MCF 10A (cell line): ENCODE measurements at places on chromosomes 13 and 19.
A peak's percentile ranks its signal among the peaks of the same experiment; 100 is the strongest.

- peak; percentile 77 for DNase-seq
Measured at GRCh38 chr19:12611361-12611699, 610 bp downstream of the ZNF791 start.

DNA sequence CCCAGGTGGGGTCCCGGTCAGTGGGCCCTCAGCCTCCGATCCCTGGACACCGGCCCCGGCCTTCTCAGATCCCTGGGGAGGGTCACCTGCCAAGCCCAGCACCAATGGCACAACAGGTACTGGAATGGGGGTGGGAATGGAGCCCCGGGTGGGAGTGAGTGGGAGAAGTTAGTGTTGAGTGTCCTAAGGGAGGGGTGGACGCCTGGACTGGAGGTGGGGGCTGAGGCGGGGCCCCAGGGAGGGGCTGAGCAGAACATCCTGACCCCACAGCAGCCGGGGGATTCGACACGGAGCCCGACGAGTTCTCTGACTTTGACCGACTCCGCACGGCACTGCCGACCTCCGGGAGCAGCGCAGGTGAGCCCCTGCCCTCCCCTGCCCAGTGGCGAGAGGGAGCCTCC is 17.7 kb downstream of the EPN1 start:
- no peak for DNase-seq

DNA sequence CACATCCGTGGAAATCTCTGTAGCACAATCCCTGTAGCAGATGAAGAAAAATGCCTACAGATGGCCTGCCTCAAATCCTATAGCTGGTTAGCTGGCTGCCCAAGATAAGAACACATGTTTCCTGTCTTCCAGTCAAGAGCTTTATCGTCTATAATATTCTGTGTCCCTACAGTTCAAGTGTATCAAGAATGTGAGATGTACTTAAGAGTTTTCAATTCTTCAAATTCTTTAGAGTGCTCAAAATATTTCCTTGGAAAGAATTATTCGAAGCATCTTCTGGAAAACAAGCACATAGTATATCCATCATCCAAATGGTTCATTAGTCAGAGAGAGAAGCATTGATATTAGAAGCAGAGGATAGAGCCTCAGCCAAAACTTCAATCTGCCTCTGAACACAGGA is 239.8 kb downstream of the COG6 start:
- no peak for DNase-seq

DNA sequence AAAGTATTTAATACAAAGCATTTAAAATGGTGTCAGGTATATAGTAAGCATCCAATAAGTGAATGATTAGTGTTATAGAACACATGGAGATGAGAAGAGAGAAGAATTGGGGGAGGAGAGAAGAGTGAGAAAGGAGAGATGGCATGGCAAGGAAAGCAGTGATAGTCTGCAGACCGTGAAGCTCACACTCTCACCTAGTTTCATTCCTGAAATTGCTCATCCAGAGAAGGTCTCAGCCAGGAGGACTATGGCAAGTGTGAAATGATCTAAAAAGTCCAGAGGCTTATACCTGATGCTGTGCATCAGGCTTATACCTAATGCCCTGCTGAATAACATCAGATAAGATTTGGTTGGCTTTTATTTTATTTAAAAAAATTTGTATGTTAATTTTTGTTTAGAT is 351.6 kb upstream of the KLF12 start:
- DNase-seq, result no peak

DNA sequence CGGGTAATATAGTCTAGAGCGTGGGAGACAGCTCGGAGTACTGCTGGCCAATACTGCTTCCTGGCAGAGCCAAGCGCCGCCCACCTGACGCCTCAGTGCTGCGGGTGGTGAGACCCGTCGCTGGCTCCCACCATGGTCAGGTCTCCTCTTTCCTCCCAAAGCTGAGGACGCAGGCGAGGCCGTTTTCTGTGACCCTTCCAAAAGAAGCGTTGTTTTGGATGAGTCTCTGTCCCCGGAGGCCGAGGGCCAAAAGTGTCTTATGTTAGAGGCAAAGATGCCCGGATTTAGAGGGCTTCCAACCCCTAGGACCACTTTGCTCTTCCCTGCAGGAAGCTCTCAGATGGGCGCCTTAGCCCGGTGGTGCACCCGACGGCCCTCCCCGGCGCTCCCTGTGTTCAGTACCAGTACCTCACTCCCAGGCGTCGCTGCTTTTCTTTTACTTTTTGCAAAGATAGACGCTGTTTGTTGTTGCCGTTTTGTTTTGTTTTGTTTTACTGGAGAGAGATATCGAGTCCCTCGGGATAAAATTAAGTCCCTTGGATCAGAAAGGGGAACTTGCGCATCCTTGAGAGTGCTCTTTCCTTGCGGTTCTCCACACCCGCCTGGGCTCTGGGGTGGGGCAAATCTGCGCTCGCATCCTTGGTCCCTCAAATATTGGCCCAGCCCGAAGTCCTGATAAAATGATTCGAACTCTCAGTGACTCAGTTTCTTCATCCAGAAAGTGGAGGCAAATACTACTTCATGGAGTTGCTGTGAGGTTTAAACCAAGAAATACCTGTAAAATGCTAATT is 7.0 kb downstream of the PDX1 start:
- DNase-seq, result no peak

DNA sequence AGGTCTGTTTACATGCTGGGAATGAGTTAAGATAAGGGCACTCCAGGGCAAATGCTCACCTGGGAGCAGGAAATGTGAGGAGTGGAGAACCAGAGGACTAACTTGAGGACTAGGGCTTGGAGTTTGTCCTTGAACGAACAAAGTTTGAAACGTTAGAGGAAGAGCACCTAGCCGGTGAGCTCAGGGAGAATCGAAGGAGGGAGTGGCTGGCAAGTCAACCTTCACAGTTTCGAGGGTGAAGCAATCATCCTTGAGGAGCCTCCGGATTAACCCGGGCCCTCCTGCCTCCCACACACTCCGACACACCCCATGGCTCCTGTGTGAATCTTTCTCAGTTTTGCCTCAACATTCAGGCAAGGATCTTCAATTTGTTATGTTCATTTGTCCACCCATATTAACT is 58.6 kb downstream of the LMO7 start:
- DNase-seq, result peak; percentile 82

DNA sequence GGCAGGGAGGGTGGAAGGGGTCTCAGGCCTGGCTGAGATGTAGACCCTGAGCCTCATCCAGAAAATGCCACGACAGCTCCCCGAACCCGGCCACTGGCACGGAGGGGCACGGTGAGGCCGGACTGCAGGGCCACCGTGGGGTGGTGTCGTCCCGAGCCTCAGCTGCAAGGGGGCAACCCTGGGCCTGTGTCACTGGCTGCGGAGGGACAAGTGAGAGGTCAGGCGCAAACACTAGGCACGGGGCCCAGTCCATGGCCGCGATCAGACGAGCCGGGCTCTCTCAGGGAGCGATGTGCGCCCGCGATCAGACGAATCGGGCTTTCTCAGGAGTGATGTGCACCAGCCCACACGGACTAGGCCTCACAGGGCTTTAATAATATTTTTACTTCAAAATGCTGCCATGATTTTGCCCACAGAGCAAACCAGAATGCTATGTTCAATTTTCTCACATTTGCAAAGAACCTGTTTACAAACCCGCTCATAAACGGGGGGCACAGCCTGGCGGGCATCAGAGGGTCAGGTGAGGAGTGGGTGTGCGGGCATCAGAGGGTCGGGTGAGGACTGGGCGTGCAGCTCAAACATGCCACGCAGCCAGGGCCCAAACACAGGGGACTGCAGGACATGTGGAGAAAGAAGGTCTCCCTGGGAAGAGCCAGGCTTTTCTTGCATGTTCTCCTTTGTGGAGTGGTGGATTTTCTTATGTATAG is 42.6 kb upstream of the C13orf46 start:
- no peak for DNase-seq

GRCh38 chr19:35248310-35249145 is at the start of gene LSR:
TSS of gene LSR (plus strand) at chr19:35249002. CDS start at chr19:35249023, 21 bp downstream.
- peak; percentile 92 for DNase-seq

DNA sequence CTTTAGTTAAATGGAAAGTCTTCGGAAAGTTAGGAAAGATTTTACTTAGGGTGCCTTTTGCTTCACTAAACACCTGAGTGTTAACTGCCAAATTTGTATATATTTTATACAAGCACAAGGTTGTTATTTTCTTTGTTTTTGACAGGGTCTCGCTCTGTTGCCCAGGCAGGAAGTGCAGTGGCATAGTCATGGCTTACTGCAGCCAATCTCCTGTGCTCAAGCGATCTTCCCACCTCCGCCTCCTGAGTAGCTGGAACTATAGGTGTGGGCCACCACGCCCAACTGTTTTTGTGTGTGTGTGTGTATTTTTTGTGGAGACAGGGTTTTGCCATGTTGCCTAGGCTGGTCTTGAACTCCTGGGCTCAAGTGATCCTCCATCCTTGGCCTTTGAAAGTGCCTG is 16.2 kb downstream of the KCTD4 start:
- DNase-seq, result no peak

DNA sequence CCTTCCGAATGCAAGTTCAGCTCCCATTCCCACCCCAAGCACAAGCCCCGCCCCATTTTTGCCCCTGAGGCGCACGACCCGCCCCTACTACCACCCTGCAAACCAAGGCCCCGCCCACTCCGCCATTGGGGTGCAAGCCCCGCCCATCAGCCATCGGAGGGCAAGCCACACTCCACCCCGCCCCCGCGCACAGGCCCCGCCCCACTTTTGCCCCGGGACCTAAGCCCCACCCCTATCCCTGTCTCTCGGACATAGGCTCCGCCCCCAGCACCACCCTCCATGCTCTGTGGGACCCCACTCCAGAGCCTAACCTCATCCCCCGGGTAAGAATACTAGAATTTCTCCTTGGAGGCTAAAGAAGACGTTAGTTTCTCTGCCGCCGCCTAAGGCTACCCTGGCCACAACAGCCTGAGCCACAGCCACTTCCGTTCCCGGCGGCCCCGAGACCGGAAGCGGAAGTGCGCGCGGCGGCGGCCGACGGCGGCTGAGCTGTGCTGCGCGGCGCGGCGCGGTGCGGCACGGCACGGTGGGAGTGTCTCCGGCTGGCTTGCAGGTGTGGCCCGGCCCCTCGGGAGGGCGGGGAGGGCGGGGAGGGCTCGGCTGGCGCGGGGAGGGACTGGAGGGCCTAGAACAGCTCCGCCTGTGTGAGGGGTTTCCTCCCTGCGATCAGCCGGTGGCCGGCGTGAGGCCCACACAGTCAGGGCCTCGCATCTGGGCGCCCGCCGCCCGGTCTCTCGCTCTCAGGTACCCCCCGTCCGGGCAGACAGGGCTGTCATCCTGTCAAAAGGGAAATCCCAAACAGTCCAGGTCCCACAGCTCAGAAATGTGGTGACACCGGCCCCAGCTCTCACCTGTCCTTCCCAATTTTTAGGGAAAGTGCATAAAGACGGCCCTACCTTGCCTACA is at the start of gene ZNF333:
Gene ZNF333, plus strand, starts transcription at position 451 of the 906 bp plus-strand sequence. CDS start 3,444 bp downstream, outside the sequence.
- peak; percentile 89 for DNase-seq

DNA sequence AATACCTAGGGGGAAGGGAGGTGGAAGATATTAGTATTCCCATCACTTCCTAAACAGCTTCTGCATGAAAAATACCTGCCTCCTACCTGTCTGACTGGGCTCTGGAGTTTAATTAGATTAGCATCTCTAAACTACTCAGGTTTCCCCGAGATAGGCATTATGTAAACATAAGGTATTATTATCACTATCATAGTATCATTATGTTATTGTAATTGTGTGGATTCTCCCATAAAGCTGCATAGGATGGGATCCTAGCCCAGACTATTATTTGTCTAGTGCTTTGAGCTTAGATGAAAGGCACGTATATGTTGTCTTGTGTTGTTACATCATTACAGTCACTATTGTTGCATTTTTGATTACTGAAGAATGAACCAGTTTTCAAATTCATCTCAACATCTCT is 115.2 kb upstream of the SOX21 start:
- no peak for DNase-seq

DNA sequence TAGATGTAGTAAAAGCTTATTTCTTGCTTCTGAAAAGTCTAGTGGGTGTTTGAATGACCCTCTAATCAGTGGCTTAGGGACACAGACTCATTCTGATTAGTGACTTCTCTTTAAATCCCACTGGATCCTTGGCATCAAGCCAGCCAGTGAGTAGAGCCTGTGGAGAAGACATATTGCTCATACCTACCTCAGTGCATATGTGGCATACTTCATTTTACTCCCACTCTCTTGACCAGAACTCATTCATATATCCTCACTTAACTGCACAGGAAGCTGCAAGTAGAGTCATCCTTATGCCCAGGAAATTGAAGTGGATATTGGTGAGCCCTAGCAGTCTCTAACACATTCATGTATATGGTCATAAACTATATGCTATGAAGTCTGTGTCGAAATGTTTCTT is 148.3 kb downstream of the PDS5B start:
- DNase-seq, result peak; percentile 62

DNA sequence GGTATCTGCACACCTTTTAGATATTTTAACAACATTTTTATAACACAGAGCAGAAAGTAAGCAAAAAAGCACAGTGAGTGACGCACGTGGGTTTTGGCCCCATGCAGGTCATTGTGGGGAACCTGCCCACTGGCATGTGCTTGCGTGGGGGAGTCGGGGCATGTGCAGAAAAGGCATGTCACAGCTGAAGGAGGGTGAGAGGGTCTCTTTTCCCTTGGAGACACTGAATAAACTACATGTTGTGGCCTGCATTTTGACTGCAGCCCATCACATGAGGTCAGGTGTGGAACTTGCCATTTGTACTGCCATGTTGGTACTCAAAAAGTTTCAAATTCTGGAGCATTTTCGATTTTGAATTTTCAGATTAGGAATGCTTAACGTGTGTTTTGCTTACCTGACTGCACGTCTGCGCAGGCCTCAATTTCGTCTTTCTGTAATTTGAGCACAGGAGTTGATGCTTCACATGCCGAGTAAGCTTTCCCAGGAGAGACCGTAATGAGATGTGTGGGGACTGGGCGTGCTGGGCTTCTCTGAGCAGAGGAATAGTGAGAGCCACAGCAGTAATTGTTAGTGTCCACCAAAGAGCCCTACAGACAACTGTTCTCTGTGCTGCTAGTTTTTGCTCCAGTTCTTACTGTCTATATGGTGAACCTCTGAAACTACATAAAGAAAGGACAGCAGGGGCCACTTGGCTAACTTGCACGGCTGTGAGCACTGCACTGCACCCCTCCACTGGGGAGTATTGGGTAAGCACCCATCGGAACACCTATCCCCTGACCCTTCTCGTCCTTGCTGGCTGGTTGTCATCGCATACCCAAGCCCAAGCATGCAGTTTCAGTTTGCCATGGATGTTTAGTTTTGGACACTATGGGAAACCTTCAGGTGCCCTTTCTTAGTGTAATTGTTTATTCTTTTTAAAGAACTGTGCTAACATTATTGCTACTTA is 72.9 kb upstream of the GPR183 start:
- no peak for DNase-seq

DNA sequence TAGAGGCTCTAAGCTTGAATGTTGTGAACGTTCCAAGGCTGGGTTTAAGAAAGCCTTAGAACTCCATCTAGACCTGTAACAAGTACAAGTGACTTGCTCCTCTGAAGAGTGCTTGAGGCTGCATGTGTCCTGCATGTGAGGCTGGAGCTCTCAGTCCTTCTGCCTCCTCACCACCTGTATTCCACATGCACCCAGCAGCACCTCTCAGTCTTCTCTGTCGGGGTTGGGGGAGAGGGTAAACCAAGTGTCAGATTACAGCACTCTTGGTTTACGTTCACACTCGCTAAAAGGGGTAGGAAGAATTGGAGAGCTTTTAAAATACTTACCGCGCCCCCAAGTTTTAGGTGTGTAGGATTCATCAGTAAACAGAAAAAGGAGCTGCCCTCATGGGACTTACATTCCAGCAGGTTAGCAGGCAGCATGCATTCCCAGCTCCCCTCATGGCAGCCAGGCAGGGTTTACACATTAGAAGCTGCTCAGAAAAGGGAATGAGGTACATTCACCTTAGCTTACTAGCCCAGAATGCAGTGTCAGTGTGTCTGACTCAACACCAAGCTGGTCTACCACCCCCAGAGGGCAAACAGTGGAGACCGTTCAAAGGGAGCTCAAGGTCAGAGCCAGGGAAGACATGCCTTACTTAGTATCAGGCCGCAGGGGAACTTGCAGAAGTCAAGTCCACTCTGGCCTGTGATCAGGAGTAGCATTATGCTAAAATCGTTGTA is 248.1 kb downstream of the PCCA start:
- DNase-seq, result no peak
